A549 treated with AZD2906 at 1 μM for 4 hours (cell line): ENCODE measurements at places on chromosomes 11 and 22. TPM values are rescaled to one million over a fixed set of nuclear protein-coding genes. Genes with fewer than 3 reads are reported as not detected.

KRTAP5-2 gene
- not detected in 5 replicates for total RNA-seq

CD6 gene
- total RNA-seq = 0.04 to 0.16 TPM (median 0.09 TPM) in 5 replicates

TOLLIP gene
- 38.6 to 56.8 TPM (median 53.8 TPM) in 5 replicates for total RNA-seq

SMC1B gene
- total RNA-seq = 0.03 to 0.05 TPM in 2 of 5 replicates, not detected in the others

SHANK3 gene
- 3.1 to 5.4 TPM (median 4.4 TPM) in 5 replicates for total RNA-seq

GGT1 gene
- 88.6 to 112 TPM (median 103 TPM) in 5 replicates for total RNA-seq

CCDC116 gene
- total RNA-seq = 0.06 to 0.07 TPM (median 0.07 TPM) in 3 of 5 replicates, not detected in the others

VSIG10L2 gene
- total RNA-seq = not detected in 5 replicates

GVQW3 gene
- 0.62 to 1.0 TPM (median 0.71 TPM) in 5 replicates for total RNA-seq

OR51A2 gene
- not detected in 5 replicates for total RNA-seq

NOX4 gene
- not detected in 5 replicates for total RNA-seq

OR6A2 gene
- total RNA-seq = not detected in 5 replicates

PATE2 gene
- not detected in 5 replicates for total RNA-seq

ANKK1 gene
- total RNA-seq = 0.05 to 0.10 TPM (median 0.10 TPM) in 3 of 5 replicates, not detected in the others

MYO7A gene
- total RNA-seq = 1.2 to 1.4 TPM (median 1.2 TPM) in 5 replicates

MIAT gene
- total RNA-seq = 0.14 to 0.30 TPM (median 0.23 TPM) in 5 replicates

TRIM48 gene
- total RNA-seq = not detected in 5 replicates

CCDC73 gene
- 0.03 TPM in 2 of 5 replicates, not detected in the others for total RNA-seq

XKR3 gene
- not detected in 5 replicates for total RNA-seq

LGR4 gene
- 31.7 to 40.0 TPM (median 37.5 TPM) in 5 replicates for total RNA-seq

OR51I1 gene
- not detected in 5 replicates for total RNA-seq

KRTAP5-10 gene
- not detected in 5 replicates for total RNA-seq

CSTPP1 gene
- 27.9 to 34.9 TPM (median 29.9 TPM) in 5 replicates for total RNA-seq
